CD4-positive, alpha-beta T cell treated with Interleukin-17A for 4 hours (primary cell): ENCODE measurements at places on chromosomes 6 and 20.
A peak's percentile ranks its signal among the peaks of the same experiment; 100 is the strongest.

DNA sequence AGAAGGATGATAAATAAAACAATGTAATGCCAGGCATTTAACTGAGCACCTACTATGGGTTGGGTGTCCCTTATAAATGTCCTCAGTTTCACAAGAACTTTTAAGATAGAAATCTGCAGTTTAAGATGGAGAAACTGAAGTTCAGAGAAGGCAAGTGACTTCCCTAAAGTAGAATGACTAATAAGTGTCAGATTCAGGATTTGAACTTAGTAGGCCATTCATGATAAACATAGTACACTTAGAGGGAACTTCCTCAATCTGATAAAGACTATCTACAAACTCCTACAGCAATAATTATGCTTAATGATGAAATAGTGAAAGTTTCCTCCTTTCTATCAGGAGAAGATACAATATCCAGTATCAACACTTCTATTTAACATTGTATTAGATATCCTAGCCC is 43.9 kb downstream of the NCR2 start:
- DNase-seq = no peak

GRCh38 chr6:46730921-46731461 is 4.2 kb downstream of the PLA2G7 start:
- DNase-seq = no peak

DNA sequence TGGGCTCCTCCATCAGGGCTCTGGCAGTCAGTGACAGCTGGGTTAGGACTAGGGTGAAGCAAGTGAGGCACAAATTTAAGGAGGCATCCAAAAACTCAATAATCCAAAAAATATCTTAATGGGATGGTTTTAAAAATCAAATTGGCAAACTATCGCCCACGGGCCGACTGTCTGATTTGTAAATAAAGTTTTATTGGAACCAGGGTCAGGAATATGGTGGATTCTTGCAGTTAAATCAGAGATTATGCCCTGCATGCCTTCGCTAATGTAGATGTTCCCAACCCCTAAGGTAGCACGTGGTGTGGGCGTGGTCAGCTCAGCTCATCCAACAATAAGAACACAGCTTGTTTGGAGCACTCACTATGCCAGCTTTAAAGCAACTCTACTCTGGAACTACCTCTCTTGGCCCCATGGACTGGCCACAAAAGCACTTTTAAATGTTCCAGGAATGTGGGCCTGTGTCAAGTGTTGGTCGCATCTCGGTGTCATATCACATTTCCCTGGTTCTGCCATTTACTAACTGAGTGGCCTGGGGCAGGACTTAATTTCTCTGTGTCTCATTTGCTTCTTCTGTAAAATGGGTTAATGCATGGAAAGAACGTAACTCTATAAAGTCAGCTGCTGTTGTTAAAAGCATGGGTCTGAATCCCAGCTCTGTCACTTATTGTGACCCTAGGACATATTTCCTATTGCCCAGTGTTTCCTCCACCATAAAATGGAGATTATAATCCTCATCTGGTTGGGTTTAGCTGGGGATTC is 7.0 kb downstream of the TP53RK start:
- DNase-seq = no peak

- DNase-seq = no peak
These were observed 13.5 kb downstream of the TMEM170B start for GRCh38 chr6:11551053-11551452.

GRCh38 chr6:101403216-101403945 is 9.9 kb downstream of the GRIK2 start:
- DNase-seq = no peak

DNA sequence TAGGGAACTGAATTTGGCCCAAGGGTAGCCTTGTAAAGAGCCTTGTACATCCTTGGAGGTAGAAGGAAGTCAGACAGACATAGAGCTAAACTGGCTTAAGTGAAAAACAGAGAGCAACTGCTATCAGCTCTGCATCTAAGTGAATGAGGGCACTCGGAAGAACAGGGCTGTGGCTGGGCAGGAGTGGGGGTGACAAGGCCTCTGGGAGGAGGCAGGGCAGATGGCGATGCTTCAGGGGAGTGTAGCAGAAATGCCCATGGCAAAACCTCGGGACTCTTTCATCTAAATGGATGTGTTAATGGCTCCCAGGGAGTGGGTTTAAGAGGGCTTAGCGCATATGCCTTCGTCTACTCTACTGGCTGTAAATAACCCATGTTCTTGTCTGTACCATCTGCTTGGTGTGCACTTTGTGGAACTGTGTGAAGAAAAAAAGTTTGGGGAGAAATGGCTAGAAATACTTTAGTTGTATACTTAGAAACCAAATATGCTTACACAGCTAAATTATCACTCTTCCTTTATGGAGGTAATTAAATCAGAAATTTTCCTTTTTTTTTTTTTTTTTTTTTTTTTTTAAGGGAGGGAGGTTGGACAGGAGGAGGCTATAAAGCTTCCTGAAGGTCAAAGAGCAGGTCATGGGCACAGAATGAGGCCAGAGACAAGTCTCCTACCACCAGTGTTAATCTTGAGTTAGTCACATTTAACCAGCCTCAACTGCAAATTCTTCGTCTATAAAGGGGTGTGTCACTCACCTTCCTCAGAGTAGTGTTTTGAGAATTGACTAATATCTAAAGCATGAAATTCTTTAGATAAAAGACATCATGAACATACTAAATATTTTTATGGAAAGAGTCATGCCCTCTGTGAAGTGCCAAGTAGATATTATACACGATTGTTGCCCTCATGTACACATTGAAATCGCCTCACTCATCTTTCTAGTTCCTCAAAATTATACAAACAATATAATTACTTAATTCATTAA is 60.9 kb downstream of the FYN start:
- DNase-seq = peak; percentile 49

- no peak for DNase-seq
These were observed 132.4 kb upstream of the RNF217 start for GRCh38 chr6:124829822-124830221.
